Stimulated activated CD8-positive, alpha-beta memory T cell treated with anti-CD3 and anti-CD28 coated beads, Interleukin-15, amount 100 ng/mL, for 24 hours (primary cell): ENCODE measurements at places on chromosomes 3 and 15.

- DNase-seq: peak; percentile 16
Measured at GRCh38 chr3:111859061-111859973, at the start of gene PHLDB2. Gene PHLDB2, plus strand, starts transcription at chr3:111859265. Its CDS starts 24,813 bp downstream, at chr3:111884078.

DNA sequence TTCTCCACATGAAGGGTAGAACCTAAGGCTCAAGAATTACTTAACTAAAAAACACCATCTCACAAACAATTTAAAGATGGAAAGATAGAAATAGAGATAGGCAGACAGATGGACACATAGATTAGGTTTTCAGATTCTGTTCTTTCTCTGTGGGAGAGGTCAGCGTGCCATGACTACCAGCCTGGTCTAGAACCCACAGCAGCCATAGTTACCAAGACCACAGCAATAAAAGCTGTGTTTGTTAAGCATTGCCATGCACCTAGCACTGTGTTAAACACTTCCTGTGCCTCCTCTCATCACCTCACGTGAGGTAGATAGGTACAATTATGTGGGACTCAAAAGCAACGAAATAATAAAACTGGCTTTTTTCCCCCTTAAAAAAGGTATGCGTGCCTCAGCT lies 83.1 kb upstream of the TSEN2 start:
- no peak for DNase-seq

DNA sequence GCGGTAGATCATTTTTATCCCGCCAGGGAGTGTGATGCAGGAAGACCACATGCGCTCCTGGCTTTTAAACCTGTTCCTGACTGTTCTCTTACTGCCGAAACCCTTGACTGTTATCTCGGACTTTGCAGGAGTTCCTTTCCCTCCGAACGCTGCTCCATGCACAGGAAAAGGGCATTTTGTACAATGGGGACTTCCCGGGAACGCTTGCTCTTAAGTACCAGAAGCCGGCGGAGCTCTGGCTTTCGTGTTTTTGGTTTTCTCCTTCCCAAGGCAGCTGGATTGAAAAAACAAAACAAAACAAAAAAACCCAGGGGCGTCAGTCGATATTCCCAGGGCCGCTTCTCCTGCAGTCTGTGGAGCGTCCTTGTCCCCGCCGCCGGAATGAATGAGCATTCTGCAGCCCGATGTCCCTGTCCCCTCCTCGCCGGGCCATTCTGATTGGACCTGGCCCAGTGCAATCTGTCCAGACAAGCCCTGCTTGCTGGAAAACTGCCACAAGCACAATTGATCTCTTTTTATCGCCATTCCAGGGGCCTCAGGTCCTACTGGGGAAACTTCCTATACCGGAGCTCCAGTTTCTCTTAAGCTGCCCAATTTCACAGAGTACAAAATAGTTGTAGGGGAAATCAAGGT lies 44.8 kb downstream of the SLC6A1 start:
- no peak for DNase-seq

DNA sequence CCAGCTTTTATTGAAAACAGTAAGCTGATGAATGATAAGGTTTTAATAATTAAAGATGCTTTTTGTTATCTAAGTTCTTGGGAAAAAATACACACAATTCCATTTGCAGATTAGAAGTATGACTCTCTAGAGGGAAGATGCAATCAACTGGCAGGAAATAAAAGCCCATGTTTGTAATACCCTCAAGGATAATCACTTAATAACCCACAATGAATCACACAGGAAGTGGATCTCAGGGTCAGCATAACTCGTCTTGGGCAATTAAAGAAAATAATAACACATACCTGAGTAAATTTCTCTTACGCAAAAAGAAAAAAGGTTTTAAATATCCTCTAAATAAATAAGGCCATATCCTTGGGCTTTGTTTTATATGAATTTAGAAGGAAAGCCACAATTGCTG lies 9.4 kb upstream of the EID1 start:
- DNase-seq: no peak

DNA sequence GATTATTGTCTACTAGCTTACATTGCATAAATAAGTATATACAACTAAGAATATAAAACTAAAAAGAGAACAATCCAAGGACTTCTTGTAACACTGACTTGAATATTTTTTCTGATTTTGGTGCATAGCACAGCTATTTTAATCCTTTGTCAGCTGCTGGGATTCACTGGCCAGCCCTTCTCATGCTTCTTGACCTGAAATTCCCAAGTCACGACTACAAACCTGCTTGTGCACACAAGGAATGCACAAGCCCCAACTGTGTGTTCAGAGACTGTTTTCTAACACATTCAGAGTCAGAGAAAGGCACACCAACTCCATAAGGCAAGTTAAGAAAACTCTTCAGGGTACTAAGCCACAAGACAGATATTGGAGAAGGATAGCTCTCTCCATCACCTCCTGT lies 80.9 kb downstream of the TNIK start:
- DNase-seq: no peak

- no peak for DNase-seq
Measured at GRCh38 chr3:124639406-124640237, 90.6 kb upstream of the UMPS start.

DNA sequence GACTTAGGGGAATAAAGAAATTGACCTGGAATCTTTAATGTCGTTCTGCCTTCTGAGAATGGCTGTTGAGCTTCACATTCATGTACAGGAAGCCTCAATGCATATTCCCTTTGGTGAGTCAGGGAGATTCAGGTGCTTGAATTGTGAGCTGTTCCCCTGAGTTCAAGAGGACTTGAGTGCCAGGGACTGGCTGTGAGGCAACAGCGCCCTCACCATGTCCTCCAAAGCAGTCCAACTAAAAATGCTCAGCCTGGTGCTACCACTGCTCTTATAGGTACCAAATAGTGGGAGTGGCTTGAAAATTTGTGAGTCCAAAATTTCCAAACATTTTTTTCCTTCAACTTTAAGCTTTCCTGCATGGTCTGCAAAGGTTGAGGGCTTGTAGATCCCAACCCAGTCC lies 54.1 kb downstream of the LEO1 start:
- no peak for DNase-seq

DNA sequence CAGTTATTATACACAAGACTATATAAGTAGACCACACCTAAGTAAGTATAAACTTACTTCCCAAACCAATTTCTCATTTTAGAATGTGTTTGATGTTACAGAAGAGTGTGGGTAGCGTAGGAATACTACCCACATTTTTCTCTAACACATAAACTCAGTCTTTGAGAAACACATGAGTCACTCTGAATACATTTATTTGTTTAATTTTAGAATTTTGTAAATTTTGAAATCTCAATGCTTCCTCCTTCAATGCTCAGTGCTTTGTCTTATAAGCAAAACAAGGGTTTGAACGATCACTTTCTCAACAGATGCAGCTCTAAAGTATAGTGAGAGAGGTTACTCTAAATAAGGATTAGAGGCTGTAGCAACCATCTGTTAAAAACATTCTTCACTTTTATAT lies 700.8 kb downstream of the SI start:
- no peak for DNase-seq

DNA sequence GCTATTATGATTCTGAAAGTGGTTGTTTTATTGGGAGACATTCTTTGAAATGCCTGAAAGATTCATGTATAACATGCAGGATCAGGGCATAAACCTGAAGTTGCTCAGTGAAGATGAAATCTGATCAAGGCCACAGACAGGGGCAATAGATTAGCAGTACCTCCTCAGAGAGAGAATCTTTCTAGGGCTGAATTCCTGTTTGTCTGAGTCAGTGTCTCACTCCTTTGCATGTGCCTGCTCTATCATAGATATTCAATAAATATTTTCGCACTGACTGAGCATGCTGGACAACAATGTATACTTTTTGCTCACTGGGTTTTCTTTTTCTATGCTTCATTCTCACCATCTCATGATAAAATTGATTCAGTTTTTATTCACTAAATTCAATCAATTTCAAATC lies 49.8 kb upstream of the PFN2 start:
- DNase-seq: no peak

GRCh38 chr15:100158356-100158755 lies 183.4 kb downstream of the ADAMTS17 start:
- DNase-seq: no peak

DNA sequence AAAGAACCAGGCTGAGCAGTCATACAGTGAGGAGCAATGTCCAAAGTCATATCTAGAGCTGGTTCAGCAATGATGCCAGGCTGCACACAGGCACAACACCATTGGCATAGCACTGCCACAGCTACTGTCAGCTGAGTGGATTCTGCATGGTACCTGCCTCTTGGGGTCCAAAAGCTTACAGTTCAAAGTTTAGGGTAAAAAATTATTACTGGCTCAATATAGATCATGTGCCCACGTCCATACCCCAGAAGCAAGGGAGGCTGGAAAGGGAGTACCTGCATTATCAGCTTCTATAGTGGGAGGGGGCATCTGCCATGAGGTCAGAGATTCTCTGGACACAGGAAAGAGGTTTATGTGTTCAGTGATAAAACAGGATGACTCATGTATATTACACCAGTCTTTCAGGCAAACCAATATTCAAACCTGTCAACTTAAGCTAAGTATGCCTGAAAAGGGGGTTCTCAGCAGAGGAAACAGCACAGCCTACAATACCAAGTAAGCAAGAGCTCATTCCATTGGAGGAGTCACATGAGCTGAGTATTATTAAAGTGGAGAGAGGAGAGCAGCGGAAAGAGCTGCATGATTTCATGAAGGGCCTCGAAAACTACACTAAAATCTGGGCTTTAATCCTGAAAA lies 99.0 kb downstream of the ANO10 start:
- no peak for DNase-seq

DNA sequence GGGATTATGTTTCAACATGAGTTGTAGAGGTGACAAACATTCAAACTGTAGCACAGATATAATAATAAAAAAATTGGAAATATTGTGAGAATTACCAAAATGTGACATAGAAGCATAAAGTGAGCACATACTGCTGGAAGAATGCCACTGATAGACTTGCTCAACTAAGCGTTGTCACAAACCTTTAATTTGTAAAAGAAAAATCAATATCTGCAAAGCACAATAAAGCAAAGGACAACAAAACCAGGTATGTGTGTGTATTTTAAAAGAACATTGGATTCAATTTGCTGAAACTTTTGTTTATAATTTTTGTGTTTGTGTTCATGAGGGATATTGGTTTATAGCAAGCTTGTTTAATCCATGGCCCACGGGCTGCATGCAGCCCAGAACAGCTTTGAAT lies 40.8 kb upstream of the EIF5A2 start:
- DNase-seq: no peak

- no peak for DNase-seq
Measured at GRCh38 chr3:10529809-10530208, 24.4 kb upstream of the ATP2B2 start.

DNA sequence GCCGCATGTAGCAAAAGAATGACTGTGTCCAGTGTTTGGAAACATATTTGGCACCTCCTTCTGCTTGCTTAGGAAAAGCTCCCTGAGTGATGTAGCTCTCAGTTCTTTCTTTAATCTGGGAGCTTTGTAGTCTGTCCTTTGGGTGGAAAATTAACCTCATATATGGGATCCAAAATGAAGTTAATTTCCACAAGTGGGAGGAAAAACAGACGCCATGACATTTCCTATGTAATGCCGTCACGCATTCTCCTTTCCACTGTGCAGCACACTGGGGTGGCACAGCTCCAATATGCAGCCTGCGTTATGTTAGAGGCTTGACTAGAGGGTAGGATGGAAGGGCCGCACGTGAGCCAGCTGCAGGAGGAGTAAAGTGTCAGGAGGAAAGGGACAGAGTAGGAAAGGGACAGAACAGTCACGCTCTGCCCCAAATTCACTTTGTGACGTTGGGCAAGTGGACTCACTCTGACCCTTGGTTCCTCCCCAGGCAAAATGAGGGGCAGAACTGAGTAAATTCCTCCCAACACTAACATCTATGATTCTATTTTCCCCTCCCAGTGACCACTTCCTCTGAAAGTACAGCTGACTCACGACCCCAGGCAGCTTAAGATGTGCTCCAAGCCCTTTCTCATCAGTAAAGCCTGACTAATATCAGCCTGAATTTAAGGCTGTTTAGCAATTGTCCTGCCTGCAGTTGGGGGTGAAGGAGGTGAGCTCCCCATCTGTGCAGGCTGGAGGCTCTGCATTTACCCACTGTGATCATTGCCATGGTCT lies 176.5 kb upstream of the PFN2 start:
- DNase-seq: no peak

DNA sequence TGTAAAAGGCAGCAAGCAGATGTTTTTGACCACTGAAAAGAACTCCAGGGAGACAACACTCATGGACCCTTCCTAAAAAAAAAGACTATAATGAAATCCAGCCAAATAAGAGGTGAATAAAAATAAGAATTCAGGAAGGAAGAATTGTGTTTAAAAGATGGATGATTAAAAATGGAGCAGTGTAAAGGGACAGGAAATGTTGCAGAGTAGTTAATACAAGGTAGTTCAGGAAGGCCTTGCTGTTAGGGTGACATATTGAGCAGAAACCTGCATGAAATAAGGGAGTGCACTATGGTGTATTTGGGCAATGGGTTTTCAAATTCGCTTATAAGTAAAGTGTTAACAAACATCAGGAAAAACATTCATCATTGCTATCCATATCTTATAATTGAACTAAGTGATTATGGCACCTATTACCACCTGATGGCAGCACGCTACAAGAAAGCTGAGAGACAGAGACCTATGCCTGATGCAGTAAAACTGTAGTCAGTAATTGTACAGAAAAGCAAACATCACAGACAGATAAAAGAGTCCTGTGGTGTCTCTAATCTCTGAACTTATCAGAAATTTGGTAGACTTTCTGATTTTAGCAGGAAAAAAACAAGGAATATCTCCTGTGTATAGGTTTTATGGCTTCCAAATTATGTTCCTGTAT lies 5.8 kb upstream of the DBR1 start:
- DNase-seq: no peak

DNA sequence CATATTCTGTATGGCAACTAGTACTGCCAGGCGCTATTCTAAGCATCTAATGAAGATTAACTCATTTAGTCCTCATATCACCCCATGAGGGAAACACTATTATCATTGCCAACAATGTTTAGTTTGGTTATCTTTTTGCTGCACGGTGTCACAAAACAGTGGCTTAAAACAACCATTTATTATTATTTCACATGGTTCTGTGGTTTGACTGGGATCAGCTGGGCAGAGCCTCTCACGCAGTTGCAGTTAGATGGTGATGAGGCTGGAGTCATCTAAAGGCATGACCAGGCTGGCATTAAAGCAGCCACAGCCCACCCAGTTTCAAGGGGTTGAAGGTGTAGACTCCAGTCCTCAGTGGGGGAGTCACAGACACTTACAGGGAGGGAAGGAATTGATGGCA lies 32.8 kb upstream of the RASA2 start:
- no peak for DNase-seq

DNA sequence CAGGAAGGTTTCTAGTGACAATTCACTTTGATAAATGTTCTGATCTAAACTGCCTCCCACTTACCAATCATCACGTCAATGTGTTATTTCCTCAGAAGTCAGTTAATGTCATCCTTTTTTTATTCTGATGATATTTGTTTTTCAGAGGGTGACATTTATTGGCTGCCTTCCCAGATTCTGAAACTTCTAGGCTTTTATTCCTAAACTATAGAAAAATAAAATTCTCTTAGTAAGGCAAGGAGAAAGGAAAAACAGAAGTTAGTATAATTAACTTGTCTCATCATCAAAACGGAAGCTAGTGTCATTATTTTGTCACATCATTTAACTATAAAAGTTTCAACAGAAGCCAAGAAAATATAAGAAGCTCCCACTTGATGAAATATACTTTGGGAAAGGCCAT lies 100.0 kb upstream of the C3orf80 start:
- DNase-seq: no peak

- DNase-seq: peak; percentile 2
Measured at GRCh38 chr15:82810061-82810889, 847 bp downstream of the WHAMM start.
